ENCODE measurements at places on chromosomes 1 and 21.

- DNase-seq = no peak
Observed at GRCh38 chr1:175116903-175117302, 49.3 kb downstream of the TNN start.

- no peak for DNase-seq
Observed at GRCh38 chr1:70498666-70499065, 87.6 kb downstream of the CTH start.

DNA sequence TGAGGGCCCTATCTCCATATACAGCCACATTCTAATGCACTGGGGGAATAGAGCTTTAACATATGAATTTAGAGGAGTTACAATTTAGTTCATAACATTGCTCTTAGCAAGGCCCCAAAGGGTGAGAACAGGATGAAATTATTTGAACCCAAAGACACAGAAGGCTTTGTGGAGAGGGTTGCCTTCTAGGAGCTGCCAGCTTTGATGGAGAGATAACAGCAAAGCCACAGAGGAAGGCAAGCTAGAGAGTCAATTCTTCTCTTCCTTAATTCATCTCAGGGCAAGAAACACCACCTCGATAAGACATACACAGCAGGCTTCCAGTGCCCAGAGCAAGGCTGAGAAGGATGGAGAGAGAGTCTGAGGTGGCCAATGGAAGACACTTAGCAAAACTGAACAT is 94.8 kb upstream of the TMPRSS15 start:
- no peak for DNase-seq

DNA sequence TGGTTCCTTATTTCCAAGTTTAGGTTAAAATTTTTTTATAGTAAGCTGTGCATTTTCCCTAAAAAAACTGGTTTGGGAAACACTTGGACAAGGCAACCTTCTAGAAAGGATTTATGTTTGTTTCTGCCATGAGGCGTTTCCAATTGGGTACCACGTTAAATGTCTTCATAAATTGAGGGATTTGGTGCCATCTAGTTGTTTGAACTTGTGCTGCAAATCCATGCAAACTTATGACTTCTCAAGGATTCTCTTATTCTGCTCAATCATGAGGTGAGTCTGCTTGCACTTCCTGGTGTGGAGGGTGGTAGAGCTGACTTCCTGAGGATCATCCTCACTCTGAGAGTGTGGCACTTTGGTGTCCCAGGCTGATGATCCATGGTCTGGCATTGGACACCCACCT is 123.3 kb downstream of the PCNX2 start:
- no peak for DNase-seq

All from AG08396 (cell line).